ENCODE measurements at places on chromosomes 4 and X. TPM values are rescaled to one million over a fixed set of nuclear protein-coding genes. Genes with fewer than 3 reads are reported as not detected.
A peak's percentile ranks its signal among the peaks of the same experiment; 100 is the strongest.

- no peaks in the 10 kb centered on the region for H3K36me3 ChIP-seq
- H3K27me3 ChIP-seq: no peaks in the 10 kb centered on the region
- no peak for DNase-seq
- H3K4me3 ChIP-seq: no peak overlapping the region
- H3K27ac ChIP-seq: no peak overlapping the region
- H3K4me1 ChIP-seq: peaks cover 4% of the 10 kb centered on the region
Observed at GRCh38 chrX:39952989-39953388, 144.8 kb downstream of the BCOR start.

DNA sequence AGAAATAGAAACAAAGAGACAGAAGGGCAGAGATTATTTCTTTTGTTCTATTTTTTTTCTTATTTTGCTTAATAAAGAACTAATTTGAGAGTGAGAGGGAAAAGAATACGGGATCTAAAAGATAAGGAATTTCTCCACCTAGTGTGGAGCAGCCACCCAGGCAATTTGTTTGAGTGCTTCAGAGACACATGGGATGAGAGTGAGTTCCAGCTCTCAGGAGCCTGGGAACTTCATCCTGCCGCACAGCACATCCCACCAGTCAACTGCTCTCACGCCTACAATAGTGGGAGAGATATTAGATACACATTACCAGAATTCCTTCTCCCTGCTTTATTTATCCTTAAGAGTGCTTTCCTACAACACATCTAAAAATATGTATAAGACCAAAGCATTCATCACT lies 946.4 kb downstream of the PDHA2 start:
- DNase-seq: no peak
- H3K36me3 ChIP-seq: no peaks in the 10 kb centered on the region
- no peak overlapping the region for H3K4me3 ChIP-seq
- H3K4me1 ChIP-seq: no peaks in the 10 kb centered on the region
- H3K27ac ChIP-seq: no peak overlapping the region
- H3K27me3 ChIP-seq: no peaks in the 10 kb centered on the region

DNA sequence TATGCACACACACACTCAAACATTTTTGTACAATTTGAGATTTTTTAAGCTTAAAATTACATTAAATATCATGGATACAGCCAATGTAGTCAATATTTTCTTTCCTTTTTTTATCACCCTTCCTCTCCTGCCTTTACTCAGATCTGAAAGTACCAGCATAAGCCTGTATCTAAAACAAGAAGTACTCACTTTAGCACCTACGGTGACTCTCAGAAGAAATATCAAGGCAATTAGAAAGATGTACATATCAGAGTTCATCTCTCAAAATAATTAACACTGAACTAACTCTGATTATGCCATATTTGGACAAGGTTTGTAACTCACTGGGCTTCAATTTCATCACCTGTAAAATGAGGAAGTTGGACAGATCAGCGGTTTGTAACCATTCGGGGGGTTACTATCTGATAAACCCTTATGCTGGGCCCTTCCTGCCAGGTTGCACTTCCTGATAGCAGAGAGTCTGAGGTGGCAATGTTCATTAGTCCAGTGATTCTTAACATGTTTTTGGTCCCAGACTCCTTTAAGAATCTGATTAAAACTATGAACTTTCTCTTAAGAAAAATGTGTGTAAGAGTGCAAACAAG lies 5.7 kb upstream of the GPR174 start:
- H3K4me3 ChIP-seq: peak overlapping the region; percentile 68
- no peak for DNase-seq
- H3K4me1 ChIP-seq: peaks cover 35% of the 10 kb centered on the region
- H3K36me3 ChIP-seq: peaks cover 5% of the 10 kb centered on the region
- no peaks in the 10 kb centered on the region for H3K27me3 ChIP-seq

- no peak overlapping the region for H3K4me3 ChIP-seq
- no peak overlapping the region for H3K27ac ChIP-seq
- no peak for DNase-seq
- H3K36me3 ChIP-seq: no peaks in the 10 kb centered on the region
- H3K27me3 ChIP-seq: peaks cover 15% of the 10 kb centered on the region
- H3K4me1 ChIP-seq: no peaks in the 10 kb centered on the region
Observed at GRCh38 chr4:164890691-164891090, 13.7 kb downstream of the APELA start.

DNA sequence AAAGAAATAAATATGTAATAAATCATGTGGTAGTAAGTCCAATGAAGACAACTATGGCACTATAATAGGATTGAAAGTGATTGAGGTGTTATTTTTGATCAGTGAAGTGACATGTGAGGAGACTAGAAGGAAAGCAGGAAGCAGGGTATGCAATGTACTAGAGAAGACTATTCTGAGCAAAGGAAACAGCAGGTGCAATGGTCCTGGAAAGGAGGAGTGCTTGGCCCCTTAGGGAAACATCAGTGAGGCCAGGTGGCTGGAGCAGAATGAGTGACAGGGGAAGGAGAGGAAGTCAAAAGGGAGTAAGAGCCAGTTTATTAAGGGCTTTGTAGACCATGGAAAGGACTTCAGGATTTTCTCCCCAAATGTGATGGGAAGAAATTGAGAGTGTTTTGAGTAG lies 207.6 kb upstream of the HCCS start:
- H3K4me3 ChIP-seq: no peak overlapping the region
- H3K27ac ChIP-seq: no peak overlapping the region
- no peaks in the 10 kb centered on the region for H3K27me3 ChIP-seq
- DNase-seq: no peak

DNA sequence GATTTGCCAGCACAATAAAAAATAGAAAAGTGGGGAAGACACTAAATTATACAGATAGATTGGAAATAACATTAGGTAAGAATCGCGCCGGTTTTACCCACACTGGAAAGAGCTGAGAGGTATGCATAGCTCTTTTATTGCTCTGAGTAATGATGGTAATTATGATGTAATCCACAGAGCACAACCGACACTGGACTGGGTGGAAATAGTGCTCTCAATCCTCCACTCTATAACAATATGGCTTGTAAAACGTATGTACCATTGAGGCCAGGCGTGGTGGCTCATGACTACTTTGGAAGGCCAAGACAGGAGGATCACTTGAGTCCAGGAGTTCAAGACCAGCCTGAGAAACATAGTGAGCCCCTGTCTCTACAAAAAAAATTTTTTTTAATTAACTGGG lies 104.3 kb upstream of the RAPGEF2 start:
- no peak overlapping the region for H3K4me3 ChIP-seq
- H3K36me3 ChIP-seq: no peaks in the 10 kb centered on the region
- no peak for DNase-seq
- no peak overlapping the region for H3K27ac ChIP-seq
- peaks cover 8% of the 10 kb centered on the region for H3K4me1 ChIP-seq

GIMD1 gene
- not detected for total RNA-seq

FDCSP gene
- total RNA-seq: not detected

SLC30A9 gene
- 35.1 TPM for total RNA-seq

POLN gene
- 3.2 TPM for total RNA-seq

GAGE2A gene
- not detected for total RNA-seq

All from activated naive CD8-positive, alpha-beta T cell treated with anti-CD3 and anti-CD28 coated beads, Interleukin-2, amount 10 ng/mL, durations not matched to agents 7 days and 5 days (primary cell).